ENCODE measurements at places on chromosomes 11 and 22.

- no peak for DNase-seq
Measured at GRCh38 chr11:59172345-59173079, 580 bp downstream of the DTX4 start.

DNA sequence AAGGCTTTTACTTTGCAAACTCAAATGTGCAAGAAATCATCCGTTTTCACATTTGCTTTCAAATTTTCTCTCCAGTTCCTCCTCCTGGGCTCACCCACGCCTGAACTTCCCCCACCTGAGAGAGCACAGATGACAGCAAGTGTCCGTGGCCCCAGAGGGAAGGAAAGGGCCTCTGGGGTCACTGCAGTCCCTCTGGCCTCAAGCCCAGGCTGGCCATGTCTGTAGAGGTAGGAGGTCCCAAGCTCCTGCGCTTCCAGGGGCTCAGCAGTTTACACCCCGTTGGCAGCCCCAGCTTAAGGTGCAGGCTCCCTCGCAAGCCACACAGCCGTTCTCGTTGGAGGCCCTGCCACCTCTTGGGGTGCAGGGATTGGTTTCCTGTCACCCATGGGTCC, 40.5 kb upstream of the PRDM11 start:
- no peak for DNase-seq

- DNase-seq = no peak
Measured at GRCh38 chr11:4769838-4770237, at the start of gene OR51F1. OR51F1 (minus strand) TSS chr11:4769938; CDS start chr11:4769938, 0 bp downstream.

GRCh38 chr11:121419836-121420235, 32.3 kb upstream of the SORL1 start:
- DNase-seq = no peak

DNA sequence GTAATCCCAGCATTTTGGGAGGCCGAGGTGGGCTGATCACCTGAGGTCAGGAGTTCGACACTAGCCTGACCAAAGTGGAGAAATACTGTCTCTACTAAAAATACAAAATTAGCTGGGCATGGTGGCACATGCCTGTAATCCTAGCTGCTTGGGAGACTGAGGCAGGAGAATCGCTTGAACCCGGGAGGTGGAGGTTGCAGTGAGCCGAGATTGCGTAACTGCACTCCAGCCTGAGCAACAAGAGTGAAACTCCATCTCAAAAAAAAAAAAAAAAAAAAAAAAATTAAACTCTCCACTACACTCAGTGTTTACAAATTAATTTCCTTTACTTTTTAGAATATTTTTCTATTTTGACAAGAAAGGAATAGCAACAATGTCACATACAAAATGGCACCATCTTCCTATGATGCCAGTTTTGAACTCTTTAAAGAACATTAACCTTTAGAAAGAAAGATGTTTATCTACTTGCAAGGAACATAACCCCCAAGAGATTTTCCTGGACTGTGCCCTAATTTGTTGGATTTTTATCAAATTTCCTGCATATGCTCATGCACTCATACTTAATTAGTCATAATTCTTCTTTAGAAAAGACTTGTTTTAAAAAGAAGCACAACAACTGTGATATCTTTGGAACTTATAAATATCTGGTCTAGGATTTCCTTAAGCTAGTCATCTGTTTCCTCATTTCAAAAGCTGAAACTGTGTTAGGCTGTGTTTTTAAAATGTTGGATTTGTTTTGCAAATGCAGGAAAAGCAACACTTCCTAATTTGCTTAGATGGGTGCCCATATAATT, 22.6 kb upstream of the HIPK3 start:
- no peak for DNase-seq

DNA sequence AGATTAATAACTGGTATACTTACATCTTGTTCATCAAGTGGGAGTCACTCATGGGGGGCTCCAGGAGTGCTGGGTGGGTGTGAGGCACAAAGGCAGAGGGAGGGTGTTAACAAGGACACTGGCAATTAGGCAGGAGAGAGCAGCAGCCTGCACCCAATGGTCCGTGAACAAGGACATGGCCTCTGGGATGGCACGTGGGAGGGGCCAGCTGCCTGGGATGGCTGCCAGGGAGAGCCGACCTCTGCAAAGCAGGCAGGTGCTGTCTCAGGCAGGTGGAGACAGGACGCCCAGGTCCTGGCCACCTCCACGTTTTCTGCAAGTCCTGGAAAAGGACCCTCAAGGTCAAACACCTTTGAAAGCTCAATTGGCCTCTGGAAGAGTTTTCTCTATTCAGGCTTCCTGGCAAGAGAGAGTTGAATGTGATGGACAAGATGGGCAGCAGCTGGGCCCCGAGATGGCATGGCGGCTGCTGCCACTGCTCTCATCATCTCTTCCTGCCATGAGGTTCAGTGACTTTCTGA, 257.1 kb downstream of the BUD13 start:
- DNase-seq = no peak

DNA sequence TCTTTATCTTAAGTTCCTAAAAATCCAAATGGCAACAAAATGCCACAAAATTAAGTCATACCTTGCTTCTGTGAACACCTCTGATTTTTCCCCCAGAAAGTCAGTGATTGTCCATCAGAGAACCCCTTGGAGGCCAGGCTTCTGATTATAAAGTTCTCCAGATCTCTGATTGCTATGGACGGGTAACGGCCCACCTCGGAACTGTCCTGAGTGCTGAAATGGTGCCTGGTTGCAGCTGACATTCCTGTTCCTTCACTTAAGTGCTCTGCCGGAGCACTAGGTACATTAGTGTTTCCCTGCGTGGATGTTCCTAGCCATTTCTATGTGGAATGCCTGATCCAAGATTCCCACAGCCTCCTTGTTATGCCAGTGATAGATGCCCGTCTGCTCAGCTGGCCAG, 85.0 kb downstream of the CHST1 start:
- peak; percentile 37 for DNase-seq

DNA sequence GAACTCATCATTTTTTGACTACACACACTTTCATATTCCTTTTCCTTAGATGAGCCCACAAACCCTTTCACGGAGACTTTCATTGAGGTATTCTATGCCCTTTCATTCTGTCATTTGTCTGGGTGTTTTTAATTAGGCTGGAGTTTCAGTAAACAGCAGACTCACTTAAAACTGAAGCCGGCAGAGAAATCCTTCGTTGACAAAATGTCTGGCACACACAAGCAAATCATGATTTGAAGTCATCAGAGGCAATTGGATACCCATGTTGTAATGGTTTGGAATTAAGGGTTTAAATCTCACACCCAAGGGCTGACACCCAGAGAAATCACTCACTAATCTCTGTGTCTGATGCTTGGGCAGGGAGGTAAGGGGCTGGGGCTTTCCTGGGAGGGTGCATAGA, 127.1 kb downstream of the EHF start:
- DNase-seq = no peak

- peak; percentile 99 for DNase-seq
Measured at GRCh38 chr22:19880786-19881569, 26.3 kb upstream of the GNB1L start.

DNA sequence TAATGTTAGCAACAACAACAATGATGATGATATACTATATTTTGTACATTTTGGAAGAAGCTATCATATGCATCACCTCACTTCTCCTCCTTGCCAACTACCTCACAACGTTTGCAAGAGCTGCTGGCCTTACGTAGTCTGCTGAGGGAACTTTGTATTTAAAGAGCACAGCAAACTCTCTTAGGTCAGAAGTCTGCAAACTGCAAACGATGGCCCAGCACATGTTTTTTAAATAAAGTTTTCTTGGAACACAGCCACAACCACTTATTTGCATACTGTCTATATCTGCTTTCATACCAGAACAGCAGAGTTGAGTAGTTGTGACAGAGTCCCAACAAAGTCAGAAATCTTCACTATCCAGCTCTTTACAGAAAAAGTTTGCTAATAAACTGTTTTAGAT, 261.7 kb downstream of the TENM4 start:
- peak; percentile 29 for DNase-seq

DNA sequence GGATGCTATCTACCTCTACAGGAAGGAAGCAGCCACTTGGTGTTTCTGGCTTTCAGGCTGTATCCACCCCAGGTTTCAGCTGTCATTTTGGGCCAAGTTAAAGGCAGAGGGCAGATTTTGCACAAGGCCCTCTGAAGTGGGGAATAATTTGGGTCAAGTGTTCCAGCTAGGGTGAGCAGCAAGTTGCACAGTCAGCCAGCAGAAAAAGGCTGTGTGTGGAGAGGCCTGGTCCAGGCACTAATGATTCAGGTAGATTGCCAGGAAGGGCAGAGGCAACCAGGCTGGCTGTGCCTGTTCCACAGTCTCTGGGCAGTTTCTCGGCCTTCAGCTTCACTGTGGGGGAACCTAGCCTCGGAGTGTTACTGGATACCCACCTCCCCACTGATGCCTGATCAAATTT, 8.6 kb upstream of the ELF5 start:
- DNase-seq = no peak

GRCh38 chr11:116124922-116125714, 620.9 kb upstream of the CADM1 start:
- DNase-seq = no peak

DNA sequence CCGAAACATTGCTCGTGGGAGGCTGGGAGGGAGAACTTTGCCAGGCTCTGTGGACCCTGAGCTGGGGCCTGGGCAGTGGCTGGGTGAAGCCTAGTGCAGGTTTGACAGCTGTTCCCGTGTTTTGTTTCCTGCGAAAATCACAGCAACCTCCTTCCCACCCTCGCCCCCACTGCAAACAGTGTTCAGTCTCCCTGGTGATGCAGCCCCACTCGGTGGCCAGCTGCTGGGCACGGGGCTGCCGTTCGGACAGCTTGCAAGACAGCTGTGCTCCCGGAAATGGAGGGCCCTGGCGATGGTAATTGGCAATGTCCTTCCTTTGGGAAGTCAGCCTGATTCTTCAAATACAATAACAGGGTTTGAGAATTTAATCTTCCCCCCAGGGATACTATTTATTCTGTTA, 10.4 kb upstream of the GAL start:
- no peak for DNase-seq

DNA sequence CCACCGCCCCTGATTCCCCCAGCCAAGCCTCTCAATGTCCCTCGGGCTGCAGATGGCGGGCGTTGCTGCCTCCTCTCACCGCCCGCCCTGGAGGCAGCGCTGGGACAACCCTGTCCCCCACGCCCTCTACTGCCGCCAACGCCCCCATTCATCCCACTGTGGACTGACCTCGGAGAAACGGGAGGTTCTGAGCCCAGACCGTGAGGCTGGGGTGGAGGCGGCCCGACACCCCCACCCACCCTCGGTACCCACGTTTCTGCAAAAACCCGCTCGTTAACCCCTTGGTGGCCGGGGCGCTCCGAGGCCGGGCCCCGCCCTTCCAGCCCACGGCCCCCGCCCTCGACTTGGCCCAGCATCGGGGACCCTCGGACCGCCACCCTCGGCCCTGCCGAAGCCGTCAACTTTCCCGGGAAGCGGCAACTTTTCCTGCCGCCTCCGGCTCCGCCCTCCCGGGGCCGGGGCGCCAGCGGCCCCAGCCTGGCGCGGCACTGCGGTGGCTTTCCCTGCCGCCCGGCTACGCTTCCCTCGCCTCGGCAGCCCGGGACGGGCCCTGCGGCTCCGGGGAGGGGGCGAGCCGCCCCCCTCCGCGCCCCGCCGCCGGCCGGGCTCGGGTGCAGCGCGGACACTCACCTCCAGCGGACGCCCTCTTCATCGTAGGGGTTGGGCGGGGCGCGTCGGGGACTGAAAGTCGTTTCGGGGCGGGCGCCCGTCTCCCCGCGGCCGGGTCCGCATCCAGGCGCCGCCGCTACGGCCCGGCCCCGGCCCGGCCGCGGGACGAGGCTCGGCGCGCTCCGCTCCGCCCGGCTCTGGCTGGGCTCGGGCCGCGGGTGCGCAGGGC, 458 bp downstream of the RTN4R start:
- no peak for DNase-seq

- DNase-seq = no peak
Measured at GRCh38 chr11:8729837-8730696, 47.5 kb downstream of the RPL27A start.

DNA sequence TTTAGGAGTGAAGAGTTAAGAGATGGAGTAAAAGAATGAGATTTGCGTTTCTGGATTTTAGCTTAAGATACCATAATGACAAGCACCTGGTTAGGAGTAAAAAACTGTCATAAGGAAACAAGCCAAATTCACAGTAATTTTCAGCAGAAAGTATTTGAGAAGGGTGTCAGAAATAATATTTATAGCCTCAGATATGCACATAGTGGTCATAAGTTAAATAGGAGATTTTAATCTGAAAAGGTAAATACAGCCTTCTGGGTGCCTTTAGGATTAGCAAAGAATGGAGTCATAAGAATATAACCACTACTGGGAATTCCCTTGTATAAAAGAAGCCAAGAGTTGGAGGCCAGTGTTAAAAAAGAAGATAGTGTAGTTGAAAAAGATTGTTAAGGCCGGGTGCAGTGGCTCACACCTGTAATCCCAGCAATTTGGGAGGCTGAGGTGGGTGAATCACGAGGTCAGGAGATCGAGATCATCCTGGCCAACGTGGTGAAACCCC, 160.1 kb downstream of the SWAP70 start:
- DNase-seq = no peak

DNA sequence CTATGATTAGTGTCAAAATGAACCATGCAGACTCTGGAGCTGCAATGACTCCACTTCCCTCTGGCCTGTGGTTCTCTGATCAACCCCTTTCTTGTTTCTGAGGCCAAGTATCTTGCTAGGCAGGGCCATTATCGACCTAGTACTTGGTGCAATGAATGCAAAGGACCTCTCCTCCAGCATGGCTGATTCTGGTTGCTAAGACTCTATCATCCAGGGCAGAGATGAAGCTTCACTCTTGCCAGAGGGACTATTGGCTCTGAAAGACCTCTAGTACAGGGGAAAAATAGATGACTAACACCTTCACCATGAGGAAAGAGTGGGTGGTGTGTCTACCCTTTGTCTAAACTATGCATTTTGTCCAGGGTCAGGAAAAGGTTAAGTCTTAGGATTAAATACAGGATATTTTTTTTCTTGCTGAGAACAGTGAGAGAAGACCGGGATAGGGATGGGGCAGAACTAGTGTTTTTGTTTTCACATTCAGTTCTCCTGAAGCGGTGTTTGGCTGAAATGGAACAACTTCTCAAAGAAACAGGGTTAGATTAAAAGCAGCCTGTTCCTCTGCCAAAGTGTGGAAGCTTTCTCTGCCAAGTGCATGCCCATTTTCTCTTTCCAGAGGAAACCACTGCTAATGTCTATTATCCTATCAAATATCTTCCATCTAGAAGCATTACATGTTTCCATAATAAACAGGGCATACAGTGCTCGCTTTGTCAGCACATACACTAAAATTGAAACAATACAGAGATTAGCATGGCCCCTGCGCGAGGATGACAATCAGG, 5.0 kb upstream of the MTFP1 start:
- peak; percentile 77 for DNase-seq

GRCh38 chr11:47591764-47592163, 2.4 kb downstream of the C1QTNF4 start:
- DNase-seq = no peak

Data from fibroblast of skin of scalp (primary cell).